Naive thymus-derived CD8-positive, alpha-beta T cell (primary cell): ENCODE measurements at places on chromosomes 7 and 10. TPM values are rescaled to one million over a fixed set of nuclear protein-coding genes. Genes with fewer than 3 reads are reported as not detected.

CLCN1 gene
- not detected for total RNA-seq

GPR85 gene
- total RNA-seq = not detected

PCLO gene
- not detected for total RNA-seq

SPRN gene
- not detected for total RNA-seq

PTN gene
- total RNA-seq = not detected

ARL5B gene
- total RNA-seq = 12.9 TPM

DNA sequence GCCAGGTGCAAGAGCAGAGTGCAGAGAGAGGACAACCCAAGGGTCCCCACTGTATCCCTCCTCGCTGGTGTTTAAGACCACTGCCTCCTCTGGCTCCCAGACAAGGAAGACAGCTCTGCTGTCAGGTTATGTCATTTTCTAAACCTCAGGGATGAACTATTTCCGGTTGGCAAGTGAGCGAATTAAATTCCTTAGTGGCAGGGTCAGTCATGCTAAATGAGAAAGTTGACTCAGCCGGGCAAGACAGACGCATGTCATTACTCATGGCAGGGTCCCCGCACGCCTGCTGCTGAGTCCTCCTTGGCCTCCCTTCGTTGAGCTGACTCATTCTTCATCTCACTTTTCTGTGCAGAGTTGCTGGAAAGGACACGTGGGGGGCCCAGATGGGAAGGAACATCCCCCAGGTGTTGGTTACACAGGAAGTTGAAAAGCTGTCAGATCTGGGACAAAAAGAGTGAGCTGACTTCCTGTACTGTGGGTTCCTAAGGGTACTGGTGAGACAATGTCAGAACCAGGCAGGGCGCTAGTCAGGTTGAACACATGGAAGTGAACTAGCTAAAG lies 47.1 kb upstream of the UCN3 start:
- DNase-seq = no peak

DNA sequence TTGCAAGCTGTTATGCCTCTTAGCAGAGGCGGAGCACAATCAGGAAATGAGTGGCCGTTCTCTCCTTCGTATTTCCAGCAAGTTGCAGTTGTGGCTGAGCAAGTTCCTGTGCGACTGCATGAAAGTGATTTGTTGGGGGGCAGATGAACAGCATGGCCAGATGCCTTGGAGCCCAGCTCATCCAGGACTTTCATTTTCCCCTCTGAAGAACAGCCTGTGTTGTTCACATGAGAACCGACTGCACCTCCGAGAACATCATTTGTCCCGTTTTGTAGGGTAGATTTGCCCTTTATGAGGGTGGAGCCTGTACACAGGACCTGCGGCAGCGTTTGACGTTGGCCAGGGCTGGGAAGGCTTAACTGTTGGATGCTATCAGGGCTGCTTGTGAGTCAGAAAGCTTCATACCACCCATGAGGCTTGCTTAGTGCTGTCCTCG lies 4.4 kb downstream of the BAG3 start:
- no peak for DNase-seq

- no peak for DNase-seq
These were observed 1.4 kb downstream of the GPR141 start for GRCh38 chr7:37684927-37685326.

- DNase-seq = no peak
These were observed 23.6 kb upstream of the ADCYAP1R1 start for GRCh38 chr7:31028417-31028992.

GRCh38 chr7:71976645-71977044 lies 435.5 kb downstream of the CALN1 start:
- DNase-seq = no peak

DNA sequence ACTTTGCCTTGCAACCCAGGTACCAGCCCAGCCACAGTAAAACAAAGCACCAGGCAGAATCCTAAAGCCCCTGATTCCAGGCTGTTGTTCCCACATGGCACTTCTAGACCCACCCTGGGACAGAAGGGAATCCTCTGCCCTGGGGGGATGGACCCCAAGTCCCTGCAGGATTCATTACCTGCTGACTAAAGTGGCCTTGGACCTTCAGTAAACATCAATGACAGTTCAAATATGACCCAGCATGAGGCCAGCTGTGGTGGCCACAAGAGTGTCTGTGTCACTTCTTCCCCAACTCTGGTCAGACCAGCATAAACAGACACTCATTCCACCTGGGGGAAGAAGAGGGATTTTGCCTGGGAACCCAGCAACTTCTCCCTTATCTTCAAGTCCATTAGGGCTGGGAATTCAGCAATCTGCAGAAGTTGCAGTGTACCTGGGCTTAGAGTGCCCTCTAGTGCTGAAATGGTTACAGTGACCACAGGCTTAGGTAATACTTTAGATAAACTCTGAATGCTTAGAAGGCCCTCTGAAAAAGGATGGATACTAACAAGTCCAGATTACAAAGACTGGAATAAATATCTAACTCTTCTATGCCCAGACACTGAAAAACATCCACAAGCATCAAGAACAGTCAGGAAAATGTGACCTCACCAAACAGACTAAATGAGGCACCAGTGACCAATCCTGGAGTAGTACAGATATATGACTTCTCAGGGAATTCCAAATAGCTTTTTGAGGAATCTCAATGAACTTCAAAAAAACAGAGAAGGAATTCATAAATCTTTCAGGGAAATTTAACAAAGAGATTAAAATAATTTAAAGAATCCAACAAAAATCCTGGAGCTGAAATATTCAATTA lies 108.5 kb upstream of the TMEM168 start:
- DNase-seq = peak; percentile 18
